ENCODE measurements at places on chromosomes 1 and 21.

- DNase-seq = no peak
Measured at GRCh38 chr1:197170538-197170937, 24.1 kb upstream of the ASPM start.

GRCh38 chr1:212794561-212795014, 2.9 kb downstream of the TATDN3 start:
- no peak for DNase-seq

DNA sequence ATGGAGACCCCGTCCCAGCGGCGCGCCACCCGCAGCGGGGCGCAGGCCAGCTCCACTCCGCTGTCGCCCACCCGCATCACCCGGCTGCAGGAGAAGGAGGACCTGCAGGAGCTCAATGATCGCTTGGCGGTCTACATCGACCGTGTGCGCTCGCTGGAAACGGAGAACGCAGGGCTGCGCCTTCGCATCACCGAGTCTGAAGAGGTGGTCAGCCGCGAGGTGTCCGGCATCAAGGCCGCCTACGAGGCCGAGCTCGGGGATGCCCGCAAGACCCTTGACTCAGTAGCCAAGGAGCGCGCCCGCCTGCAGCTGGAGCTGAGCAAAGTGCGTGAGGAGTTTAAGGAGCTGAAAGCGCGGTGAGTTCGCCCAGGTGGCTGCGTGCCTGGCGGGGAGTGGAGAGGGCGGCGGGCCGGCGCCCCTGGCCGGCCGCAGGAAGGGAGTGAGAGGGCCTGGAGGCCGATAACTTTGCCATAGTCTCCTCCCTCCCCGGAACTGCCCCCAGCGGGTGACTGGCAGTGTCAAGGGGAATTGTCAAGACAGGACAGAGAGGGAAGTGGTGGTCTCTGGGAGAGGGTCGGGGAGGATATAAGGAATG, 505 bp downstream of the LMNA start:
- no peak for DNase-seq

GRCh38 chr1:101738475-101738874, 258.3 kb downstream of the OLFM3 start:
- DNase-seq = no peak

- no peak for DNase-seq
Measured at GRCh38 chr1:210260096-210260495, 27.5 kb downstream of the SERTAD4 start.

DNA sequence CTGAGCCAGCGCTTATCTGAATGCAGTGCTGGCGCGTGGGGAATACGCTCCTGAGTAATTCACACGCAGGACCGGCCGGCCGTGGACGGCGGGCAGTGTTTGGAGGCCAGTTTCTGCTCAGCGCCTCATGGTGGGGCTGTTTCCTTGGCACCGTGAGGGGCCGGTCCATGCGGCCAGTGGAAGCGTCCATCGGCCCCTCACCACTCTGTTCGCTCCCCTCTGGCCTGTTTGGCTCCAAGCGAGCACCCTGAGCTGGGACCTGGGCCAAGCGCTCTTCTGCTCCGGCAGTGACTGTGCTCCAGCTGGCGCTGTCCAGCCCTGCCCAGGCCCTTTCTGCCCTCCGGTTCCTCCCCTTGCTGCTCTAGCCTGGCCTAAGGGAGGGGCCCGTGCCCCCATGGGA, 16.3 kb upstream of the PLCH2 start:
- DNase-seq = no peak

- DNase-seq = no peak
Measured at GRCh38 chr1:72557446-72558049, 275.2 kb upstream of the NEGR1 start.

GRCh38 chr1:44602634-44603628, 71.3 kb downstream of the TMEM53 start:
- no peak for DNase-seq

DNA sequence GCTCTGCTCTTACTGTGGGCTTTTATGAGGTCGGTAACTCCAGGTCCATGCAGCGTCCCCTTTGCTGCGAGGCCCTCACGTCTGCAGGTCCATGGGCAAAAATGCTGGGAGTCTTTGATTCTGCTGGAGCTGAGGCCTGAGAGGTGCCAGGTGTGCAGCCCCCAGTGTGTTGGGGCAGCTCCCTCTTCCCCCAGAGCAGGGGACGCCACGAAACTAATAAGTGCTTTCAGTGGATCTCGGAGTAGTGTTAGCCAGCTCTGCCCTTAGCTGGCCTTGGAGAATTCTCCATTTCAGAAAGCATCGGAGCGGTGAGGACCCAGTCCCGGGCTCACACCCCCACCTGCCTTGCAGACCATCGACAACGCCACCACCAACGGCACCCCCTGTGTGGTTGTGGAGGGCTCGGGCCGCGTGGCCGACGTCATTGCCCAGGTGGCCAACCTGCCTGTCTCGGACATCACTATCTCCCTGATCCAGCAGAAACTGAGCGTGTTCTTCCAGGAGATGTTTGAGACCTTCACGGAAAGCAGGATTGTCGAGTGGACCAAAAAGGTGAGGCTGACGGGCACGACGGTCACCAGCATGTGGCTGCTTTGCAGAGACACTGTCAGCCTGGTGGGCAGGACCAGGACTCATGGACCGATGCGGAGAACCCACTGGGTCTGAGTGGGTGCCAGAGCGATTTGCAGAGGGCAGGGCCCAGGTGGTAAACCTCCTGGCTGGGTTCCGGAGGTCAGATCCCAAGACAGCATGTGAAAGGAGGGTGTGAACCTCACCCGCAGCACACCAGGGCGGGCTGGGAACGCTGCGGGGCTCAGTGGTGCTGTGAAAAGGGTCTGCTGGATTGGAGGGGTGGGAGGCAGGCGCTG, 25.5 kb downstream of the TRPM2 start:
- DNase-seq = peak; percentile 57

DNA sequence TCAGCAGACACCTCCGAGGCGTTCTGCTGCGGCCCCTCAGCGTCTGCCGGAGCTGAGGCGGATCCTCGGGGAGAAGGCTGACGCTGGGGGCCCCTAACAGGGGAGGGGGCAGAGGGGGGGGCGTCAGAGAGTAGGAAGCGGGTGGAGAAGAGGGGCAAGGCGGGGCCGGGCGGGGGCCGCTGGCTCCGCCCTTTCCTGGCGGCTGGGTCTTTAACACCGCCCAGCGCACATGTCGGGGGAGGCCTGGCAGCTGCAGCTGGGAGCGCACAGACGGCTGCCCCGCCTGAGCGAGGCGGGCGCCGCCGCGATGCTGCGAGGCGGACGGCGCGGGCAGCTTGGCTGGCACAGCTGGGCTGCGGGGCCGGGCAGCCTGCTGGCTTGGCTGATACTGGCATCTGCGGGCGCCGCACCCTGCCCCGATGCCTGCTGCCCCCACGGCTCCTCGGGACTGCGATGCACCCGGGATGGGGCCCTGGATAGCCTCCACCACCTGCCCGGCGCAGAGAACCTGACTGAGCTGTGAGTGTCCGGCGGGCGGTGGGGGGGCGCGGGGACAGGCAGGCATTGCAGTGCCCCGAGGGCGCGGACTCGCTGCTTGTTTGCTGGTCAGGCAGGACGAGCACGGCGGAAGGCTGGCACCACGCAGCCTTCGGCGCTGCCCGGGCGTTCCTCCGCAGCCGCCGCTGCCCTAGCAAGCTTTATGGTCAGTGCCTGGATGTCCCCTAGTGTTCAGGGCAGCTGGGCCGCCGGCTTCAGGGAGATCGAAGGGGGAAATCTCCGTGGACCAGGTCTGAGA, at the start of gene NTRK1:
Gene NTRK1, plus strand, starts transcription at position 238 of the 796 bp plus-strand sequence. Its CDS starts 70 bp downstream, at position 308.
- peak; percentile 73 for DNase-seq

GRCh38 chr1:207811920-207812720, 60.3 kb downstream of the CD46 start:
- peak; percentile 63 for DNase-seq

DNA sequence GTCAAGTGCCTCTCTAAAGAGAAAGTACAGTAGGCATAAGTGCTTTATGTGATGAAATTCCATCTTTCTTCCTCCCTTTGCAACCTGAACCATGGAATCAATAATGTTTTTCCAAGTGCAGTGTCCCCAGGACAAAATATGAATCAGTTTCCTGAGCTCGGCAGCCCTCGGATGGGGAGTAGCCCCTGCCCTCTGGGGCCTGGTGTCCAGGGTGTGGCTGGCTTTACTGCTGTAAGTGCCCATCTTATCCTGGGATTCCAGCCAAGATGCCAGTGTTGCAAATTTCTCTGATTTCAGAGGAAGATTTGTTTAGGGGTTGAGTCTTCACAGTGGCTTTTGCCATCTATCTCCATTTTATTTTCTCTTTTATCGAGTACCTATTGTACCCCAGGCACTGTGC, 40.5 kb upstream of the SRP9 start:
- DNase-seq = no peak

GRCh38 chr1:183070923-183071618, 47.9 kb downstream of the LAMC1 start:
- DNase-seq = no peak
